ENCODE measurements at places on chromosomes 2 and 18.

DNA sequence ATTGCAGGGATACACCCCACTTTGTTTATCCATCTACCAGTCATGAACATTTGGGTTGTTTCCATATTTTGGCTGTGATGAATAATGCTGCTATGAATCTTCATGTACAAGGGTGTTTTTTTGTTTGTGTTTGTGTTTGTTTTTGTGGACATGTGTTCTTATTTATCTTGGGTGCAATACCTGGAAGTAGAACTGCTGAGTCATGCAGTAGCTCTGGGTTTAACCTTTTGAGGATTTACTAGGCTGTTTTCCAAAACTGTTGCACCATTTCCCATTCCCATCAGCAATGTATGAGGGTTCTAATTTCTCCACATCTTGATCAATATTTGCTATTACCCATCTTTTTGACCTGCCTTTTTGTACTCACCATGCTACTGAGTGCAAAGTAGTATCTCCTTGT lies 140.0 kb upstream of the CYP1B1 start:
- no peak for DNase-seq

GRCh38 chr2:111200333-111200881 lies 79.7 kb downstream of the BCL2L11 start:
- peak; percentile 53 for DNase-seq

GRCh38 chr18:9334329-9334972 lies at the start of gene TWSG1:
TWSG1 (plus strand) TSS chr18:9334773; CDS start chr18:9337230, 2,457 bp downstream.
- DNase-seq: peak; percentile 17

DNA sequence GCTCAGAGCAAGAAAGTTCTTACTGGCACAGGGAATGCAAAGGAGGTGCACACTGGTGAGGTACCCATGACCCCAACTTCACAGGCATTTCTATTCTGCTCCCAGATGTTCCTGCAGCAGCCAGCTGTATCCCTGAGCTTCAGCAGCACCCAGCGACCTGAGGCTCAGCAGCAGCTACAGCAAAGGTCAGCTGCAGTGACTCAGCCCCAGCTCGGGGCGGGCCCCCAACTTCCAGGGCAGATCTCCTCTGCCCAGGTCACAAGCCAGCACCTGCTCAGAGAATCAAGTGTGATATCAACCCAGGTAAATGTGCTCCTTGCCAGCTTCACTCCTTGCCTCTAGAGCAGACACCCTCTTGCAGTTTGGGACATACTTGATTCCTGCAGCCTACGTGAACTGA lies 14.1 kb upstream of the RPL31 start:
- no peak for DNase-seq

- DNase-seq: no peak
These were observed 71.0 kb downstream of the PXDN start for GRCh38 chr2:1673160-1673944.

DNA sequence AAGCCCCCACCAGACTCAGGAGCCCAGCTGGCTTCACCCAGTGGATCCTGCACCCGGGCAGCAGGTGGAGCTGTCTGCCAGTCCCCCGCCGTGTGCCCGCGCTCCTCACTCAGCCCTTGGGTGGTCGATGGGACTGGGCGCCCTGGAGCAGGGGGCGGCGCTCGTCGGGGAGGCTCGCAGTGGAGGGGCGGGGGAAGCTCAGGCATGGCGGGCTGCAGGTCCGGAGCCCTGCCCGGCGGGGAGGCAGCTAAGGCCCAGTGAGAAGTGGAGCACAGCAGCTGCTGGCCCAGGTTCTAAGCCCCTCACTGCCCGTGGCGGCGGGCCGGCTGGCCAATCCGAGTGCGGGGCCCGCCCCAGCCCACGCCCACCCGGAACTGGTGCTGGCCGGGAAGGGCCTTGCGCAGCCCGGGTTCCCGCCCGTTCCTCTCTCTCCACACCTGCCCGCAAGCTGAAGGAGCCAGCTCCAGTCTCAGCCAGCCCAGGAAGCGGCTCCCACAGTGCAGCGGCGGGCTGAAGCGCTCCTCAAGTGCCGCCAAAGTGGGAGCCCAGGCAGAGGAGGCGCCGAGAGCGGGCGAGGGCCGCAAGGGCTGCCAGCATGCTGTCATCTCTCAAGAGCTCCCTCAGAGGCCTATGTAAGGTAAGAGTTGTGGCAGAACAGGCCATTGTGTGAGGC lies 1307.8 kb upstream of the TMEFF2 start:
- no peak for DNase-seq

GRCh38 chr2:74507926-74508520 lies 528 bp upstream of the PCGF1 start:
- DNase-seq: no peak

DNA sequence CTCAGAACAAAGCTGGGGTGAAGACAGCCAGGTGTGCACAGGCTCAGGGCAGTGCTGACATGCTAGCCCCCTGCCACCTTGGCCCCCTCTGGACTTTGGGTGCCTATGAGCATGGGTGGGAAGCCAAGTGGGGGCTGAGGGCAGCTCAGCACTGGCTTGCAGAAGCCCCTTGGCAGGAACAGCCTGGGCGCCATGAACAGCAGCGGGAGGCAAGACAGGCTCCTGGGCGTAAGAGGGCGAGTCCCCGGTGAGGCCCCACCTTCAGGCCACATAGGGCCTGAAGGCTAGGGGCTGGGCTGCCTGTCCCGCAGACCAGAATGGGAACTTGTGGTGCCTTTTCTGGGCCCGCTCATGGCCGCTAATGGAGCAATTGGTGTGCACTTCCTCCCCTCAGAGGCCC lies 47.0 kb upstream of the COX7A2L start:
- no peak for DNase-seq

DNA sequence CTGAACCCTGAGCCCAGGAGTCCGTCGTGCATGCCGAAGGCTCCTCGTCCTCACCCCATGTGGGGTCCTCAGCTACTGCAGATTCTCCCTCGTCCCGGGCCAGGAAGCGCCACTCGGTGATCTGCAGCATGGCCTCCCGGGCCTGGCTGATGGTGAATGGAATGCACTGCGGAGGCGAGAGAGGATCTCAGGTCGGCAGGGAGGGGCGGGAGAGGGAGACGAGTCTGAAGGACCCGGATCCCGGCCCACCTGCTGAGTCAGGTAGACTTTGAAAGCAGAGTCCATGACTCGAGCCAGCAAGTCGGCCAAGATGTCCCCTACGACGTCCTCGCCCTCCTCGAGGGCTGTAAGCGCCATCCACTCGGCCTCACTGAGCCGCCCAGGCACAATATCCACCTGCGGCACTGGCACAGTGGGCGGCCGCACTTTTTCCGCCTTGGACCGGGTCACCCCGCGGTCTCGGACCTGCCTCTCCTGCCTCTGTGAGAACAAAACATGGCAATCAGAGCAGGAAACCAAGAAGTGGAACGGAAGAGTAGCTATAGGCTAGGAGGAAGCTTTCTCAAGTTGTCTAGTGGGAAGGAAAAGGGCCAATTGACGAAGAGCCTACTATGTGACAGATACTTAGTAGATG lies 5.5 kb downstream of the C2orf81 start:
- DNase-seq: peak; percentile 16

- DNase-seq: peak; percentile 26
These were observed 301.1 kb upstream of the TANK start for GRCh38 chr2:160859096-160859495.

- no peak for DNase-seq
These were observed 122.6 kb downstream of the DYSF start for GRCh38 chr2:71575966-71576365.

GRCh38 chr18:56030060-56030459 lies 442.1 kb upstream of the TCF4 start:
- DNase-seq: no peak

- no peak for DNase-seq
These were observed 73.3 kb upstream of the KLF7 start for GRCh38 chr2:207238831-207239701.

DNA sequence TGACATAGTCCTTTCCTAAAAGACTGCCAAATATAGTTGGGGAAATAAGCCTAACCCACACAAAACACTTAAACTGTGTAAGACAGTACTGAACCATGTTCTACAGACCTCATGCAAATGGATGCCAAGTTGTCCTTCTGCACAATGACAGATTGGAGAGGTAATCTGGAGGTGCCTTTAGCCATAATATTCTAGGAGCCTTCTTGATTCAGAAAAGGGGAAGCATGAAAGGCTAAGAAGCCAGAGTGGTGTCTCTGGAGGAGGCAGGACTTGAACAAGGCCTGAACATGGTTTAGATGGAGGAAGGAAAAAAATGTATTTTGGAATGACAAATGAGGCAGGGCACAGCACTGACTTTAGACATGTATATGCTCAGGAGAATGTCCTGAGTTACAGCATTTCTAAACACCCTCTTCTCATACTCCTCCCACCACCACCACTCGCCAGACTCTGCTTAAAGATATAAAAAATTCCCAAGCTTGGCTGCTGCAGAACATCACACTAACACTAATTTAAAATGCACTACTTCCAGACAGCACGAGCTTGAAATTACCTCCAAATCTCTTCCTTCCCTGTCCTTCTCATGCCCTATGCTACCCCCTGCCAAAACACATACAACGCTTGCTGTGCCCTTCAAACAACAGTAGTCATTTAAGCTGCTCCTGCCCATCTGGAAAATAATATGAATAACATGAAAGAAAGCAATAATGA lies 110.4 kb downstream of the ANKRD44 start:
- no peak for DNase-seq

- no peak for DNase-seq
These were observed 5.3 kb downstream of the MAP4K3 start for GRCh38 chr2:39431592-39432316.

DNA sequence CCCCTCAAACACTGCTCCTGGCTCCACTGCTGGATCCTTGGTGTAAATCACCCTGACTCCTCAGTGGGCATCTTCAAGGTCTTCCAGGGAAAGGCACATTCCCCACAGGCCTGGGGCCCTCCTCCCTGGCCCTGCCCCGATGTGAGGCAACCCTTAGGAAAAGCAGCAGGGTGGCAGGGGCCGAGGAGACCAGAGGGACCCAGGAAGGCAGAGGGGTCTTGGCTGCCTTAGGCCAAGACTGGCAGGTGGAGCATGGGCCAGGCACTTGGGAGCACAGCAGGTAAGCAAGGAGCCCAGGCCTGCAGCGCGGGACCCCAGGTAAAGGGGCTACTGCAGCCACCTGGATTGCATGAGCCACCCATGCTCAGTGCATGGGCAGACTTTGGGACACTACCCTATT lies 96.9 kb downstream of the GYPC start:
- DNase-seq: no peak

DNA sequence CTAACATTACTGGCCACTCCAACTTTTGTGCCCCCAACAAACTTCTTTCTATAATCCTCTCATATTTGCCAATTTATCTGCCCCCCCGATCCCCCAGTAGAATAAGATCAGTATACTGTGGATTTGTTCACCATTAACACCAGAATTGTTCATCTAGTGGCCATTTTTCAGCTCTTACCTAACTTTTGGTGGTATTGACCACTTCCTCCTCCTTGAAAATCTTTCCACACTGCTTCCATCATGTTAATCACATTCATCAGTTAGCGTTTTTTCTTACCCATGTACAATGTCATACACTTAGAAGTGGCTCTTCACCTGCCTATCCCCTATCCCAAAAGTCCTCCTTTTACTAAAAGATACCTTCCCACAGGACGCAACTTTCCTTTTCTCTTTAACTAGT lies 6.1 kb downstream of the IMPACT start:
- no peak for DNase-seq

- no peak for DNase-seq
These were observed 102.1 kb downstream of the ATAD2B start for GRCh38 chr2:23824777-23825212.

DNA sequence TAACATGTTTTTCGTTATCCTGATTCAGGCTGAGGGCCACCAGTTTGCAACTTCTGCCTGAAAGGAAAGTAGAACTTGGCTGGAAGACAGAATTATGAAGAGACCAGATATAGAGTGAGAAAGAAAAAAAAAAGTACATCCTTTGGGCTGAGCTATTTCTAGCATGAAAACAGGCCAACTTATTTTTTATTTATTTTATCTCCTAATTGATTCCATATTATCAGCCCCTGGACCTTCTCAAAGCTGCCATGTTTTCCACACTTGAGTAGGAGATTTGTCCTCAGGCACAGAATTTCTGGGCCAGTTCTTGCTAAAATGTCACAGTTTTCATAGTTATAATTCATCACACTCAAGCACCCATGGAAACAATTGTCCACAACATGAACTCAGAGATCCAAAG lies 586.8 kb upstream of the CNTNAP5 start:
- DNase-seq: no peak

DNA sequence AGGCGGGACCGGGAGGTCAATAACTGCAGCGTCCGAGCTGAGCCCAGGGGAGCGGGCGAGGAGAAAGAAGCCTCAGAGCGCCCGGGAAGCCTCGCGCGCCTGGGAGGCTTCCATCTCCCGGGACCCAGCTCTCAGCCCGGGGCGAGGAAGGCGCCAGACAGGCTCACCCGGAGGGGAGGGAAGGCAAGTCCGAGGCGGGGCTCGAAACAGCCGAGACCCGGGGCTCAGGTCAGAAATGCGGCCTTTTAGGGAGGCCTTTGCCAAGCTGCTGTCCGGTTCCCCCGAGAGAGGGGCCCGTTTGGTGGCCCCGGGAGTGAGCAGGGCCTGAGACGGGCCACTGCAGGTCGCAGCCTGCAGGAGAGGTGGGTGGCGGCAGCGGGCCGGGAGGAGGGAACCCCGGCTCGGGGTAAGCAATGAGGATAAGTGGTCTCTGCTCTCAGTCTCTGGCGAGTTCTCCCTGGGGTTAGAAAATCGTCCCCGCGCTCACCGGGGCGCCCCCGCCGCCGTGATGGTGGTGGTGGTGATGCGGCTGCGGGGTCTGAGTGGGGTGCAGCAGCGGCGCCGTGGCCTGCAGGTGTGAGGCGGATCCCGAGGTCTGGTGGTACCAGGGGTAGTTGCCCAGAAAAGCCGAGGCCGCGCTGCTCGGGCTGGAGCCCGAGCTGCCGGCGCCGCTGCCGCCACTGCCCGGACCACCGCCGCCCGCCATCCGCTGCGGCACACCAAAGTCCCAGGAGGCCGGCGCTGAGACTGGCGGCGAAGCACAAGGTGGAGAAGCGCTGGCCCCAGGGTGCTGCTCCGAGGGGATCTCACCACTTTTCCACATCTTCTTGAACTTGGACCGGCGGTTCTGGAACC lies 2.4 kb downstream of the DLX2 start:
- DNase-seq: no peak

GRCh38 chr2:233435436-233436190 lies 81.3 kb downstream of the DGKD start:
- DNase-seq: no peak

DNA sequence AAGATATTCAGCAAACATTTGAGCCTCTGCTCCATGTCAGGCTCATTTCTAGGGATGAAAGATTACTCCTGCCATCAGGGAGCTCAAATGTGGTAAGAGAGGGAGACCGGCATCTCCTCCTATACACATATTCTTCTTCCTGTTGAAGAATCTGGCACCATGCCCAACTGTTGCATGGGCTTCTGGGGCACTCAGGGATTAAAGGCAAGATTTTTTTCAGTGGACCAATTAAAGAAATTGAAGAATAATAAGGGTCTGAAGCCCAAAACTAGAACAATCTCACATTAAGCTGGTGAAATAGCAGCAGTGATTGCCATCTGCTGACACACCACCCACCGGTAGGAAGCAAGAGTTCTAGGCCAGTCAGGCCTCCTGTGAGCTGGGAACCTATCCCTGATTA lies 145.4 kb upstream of the LYPD6 start:
- no peak for DNase-seq

Data from DMS153 (cell line).